H7 (cell line): ENCODE measurements at places on chromosomes 7 and 10.

GRCh38 chr7:126606331-126606730 lies 646.4 kb downstream of the GRM8 start:
- DNase-seq = no peak

DNA sequence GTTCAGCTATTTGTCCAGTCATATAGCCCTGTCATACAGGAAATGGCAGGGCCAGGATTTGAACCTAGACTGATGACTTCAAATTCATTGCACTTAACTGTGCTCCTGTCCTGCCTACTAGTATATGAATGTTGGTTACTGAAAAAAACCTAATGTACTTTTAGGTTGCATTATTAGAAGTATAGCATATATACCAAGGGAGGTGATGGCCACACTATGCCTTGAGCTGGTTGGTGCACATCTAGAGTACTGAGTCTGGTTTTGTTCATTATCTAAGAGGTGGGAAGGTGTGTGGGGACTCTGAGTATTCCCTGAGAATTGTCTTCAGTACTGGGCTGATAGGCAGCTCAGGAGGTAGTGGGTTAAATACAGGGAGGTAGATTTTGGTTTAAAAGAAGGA lies 88.0 kb downstream of the NEURL1 start:
- DNase-seq = no peak

DNA sequence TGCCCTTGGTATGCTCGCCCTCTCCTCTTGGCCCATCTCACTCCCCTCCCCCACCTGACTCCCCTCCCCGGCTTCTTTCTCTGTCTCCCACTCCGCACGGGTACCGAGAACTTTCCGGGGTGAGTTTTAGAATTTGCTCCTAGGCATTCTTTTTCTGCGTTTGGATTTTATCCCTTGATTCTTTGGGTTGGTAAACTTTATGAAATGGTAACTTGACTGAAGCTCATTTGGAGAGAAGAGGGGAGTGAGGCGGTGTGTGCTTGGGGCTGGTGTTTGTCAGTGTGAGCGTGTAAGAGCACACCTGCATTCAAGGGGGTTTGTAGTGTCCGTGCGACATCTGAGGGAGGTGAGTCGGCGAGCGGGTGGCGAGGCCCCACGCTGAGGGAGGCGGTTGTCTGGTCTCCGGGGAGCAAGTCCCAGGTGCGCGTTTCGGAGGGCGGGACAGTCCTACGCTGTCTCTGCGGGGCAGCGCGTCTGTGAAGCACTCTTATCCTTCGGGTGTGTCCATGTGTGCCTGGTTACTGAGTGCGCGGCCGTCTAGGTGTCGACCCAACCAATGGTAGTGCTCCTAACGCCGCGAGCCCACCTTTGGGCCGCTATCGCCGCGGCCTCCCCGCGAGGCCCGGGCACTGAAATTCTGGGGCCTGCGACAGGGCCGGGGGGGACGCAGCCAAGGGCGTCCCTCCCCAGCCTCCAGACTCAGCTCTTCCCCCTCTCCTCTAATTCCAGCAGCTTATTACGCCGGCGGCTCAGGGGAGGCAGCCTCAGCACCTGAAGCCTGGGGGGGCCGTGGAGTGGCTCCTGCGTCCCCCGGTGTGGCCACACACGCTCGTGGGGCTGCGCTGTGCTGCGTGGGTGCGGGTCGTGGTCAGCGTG lies 2.6 kb upstream of the ZNF503 start:
- peak; percentile 80 for DNase-seq

GRCh38 chr10:68496072-68496471 lies 24.3 kb upstream of the DNA2 start:
- DNase-seq = peak; percentile 44

DNA sequence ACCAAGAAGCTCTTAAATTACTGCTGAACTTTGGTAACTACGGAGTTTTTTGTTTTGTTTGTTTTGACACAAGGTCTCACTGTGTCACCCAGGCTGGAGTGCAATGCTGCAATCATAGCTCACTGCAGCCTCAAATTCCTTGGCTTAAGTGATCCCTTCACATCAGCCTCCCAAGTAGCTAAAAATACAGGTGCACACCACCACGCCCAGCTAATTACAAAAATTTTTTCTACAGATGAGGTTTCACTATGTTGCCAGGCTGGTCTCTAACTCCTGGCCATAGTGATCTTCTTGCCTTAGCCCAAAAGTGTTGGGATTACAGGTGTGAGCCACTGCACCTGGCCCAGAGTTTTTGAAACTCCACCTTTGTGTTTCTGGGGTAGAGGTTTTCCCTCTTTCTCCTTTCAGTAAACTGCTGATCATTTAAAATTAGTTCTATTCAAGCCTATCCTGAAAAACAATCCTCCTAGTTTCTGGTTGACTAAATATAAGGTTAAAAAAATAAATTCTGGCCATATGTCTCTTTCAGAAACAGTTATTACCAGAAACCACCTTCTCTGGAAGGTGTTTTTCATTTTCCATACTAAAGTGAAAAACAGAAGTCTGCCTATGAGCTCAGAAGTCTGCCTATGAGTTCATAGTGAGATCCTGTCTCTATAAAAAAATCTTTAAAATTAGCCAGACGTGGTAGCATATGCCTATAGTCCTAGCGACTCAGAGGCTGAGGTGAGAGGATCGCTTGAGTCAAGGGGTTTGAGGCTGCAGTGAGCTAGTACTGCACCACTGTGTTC lies 63.9 kb downstream of the VOPP1 start:
- no peak for DNase-seq

- DNase-seq = no peak
These were observed 212.1 kb downstream of the VTI1A start for GRCh38 chr10:112658900-112659638.
